Right hindlimb (tissue), 1 donor: ENCODE measurements at places on chromosomes 3 and 15.

DNA sequence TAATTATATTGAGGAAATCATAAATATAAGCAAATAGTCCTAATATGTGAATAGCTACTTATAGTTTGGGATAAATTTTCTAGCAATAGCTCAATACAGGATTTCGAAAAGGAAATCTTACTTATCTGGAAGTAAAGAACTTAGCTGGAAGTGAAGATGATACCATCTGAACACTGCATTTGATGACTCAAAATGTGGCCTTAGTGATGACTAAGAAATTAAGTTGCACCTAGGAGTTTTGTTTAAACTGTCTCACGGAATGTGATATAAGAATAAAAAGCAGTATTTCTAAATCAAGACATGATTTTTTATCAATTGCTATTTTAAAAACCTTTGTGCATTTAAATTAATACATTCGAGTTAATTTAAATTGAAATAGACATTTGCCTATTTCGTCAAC lies 91.2 kb downstream of the EOMES start:
- no peak for DNase-seq

DNA sequence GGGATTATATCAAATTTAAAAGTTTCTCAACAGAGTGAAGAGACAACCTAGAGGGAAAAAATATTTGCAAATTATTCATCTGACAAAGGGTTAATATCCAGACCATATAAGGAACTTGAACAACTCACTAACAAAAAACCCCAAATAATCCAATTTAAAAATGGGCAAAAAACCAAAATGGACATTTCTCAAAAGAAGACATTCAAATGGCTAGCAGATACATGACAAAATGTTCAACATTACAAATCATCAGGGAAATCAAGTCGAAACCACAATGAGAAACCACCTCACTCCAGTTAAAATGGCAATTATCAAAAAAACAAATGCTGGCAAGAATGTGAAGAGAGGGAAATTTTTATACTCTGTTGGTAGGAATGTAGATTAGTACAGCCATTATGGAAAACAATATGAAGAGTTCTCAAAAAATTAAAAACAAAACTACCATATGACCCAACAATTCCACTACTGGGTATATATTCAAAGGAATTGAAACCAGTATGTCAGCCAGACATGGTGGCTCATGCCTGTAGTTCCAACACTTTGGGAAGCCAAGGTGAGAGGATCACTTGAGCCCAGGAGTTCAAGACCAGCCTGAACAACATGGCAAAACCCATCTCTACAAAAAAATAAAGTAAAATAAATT lies 88.5 kb downstream of the CSNK1G1 start:
- no peak for DNase-seq

- DNase-seq: peak; percentile 56
Measured at GRCh38 chr15:29268706-29269484, 727 bp downstream of the NSMCE3 start.

DNA sequence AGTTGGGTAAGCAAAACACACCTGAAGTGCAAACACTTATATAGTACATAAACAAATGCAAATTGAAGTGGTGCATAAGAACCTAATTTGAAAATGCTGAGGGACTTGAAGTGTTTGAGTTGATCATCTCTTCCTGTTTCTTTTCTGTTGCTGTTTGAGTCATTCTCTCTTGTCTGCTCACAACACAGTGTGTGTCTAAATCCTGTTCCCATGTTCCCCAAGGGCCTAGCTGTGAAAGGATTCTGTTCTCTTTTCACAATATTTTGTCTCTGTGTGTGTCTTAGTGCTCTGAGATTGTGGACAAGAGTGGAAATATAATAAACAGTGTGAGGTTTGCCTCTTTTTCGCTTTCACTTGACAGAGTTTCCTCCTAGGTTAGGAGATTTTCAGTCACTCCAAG lies 6.1 kb downstream of the CD96 start:
- no peak for DNase-seq

GRCh38 chr15:68407886-68408881 lies 23.8 kb downstream of the ITGA11 start:
- DNase-seq: peak; percentile 8

GRCh38 chr3:167125612-167126407 lies 254.3 kb downstream of the ZBBX start:
- no peak for DNase-seq

GRCh38 chr3:24830230-24831152 lies 335.8 kb upstream of the THRB start:
- peak; percentile 51 for DNase-seq

GRCh38 chr3:36457667-36458066 lies 77.4 kb downstream of the STAC start:
- DNase-seq: no peak

GRCh38 chr3:178840586-178840985 lies 231.0 kb downstream of the ZMAT3 start:
- DNase-seq: no peak

GRCh38 chr3:114741066-114741465 lies 406.0 kb downstream of the ZBTB20 start:
- DNase-seq: no peak

GRCh38 chr3:126197854-126198584 lies 17.6 kb upstream of the ALDH1L1 start:
- DNase-seq: peak; percentile 67

DNA sequence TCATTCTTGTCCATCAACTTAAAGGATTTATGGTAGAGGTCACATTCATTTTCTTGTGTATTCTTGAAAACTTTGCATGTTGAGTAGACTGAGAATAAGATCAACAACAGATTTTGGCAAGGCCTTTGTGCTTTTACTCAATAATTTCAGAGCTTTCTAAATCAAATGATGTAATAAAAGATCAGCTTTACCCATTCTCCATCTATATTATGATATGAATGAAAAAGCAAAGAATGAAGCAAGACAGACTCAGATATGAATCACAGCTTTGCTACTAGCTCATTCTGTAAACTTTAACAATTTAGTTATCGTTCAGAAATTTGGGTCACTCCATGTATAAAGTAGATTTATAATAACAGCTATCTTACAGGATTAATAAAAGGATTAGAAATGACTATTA lies 275.8 kb upstream of the ARL6 start:
- no peak for DNase-seq

GRCh38 chr3:179149951-179150350 lies 1.8 kb downstream of the PIK3CA start:
- DNase-seq: no peak

DNA sequence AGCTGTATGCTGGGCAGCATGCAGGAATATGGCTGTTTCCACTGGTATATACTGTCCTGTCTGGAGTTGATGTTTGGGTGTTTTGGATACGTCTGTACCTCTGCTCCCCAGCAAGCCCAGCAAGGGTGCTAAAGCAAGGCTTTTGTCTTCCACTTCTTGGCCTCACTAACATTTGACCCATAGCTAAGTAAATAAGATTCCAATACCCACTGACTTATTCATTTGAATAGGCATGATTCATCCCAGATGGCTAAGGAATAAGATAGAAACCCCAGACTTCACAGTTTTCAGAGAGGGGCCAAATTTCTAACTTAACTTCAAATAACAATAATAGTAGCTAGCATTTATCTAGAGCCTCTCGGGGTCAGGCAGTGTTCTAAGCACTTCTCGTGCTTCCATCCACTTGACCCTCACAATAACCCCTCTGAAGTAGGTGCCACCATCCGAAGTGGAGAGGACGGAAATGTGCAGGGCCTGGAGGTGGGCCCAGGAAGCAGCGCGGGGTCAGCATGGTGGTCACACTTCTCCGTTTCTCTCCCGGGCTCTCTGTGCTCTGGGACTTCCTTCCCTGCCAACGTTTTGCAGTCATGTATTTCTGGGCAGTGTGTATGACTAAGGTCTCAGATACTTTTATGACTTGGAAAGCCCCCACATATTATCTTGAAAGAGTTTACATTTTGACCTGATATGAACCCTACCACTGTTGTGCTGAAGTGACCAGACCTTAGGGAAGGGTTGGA lies 39.3 kb downstream of the LRRK1 start:
- DNase-seq: no peak

GRCh38 chr15:74620636-74621545 lies 5.3 kb downstream of the CLK3 start:
- peak; percentile 56 for DNase-seq

- DNase-seq: no peak
Measured at GRCh38 chr3:128473737-128474136, 7.0 kb upstream of the DNAJB8 start.

DNA sequence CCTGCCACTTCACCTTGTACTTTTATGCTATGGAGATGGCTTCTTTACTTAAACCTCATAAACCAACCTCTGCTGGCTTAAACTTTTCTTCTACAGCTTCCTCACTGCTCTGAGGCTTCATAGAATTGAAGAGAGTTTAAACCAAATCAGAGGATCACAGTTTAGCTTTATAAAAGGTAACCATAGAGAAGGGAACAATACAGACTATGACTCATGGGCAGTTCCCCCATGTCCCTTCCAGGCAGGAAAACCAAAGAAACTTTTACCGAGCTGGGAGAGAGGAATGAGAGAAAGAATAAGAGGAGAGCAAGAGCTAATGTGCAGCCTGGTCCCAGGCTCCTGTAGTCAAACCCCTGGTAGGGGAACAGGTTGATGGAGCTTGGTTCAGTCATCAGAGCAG lies 53.9 kb upstream of the NEDD4 start:
- DNase-seq: no peak

DNA sequence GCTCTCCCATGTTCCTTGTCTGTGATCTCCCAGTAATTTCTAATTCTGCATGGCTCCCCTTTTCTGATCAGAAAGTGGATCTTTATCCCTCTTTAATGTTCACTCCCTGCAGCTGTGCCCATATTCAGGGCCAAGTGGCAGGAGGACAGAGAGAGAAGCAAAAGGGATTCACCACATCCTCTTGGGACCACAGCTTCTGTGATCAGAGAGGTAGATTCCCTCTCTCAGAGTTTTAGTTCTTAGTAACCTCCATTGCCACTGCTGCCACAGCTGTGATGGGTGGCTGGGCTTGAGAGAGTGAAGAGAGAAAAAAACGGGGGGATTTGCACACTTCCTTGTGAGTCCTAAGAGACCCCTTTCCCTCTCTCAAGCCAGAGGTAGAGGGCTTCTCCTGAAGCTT lies 49.2 kb downstream of the GLCE start:
- DNase-seq: no peak

DNA sequence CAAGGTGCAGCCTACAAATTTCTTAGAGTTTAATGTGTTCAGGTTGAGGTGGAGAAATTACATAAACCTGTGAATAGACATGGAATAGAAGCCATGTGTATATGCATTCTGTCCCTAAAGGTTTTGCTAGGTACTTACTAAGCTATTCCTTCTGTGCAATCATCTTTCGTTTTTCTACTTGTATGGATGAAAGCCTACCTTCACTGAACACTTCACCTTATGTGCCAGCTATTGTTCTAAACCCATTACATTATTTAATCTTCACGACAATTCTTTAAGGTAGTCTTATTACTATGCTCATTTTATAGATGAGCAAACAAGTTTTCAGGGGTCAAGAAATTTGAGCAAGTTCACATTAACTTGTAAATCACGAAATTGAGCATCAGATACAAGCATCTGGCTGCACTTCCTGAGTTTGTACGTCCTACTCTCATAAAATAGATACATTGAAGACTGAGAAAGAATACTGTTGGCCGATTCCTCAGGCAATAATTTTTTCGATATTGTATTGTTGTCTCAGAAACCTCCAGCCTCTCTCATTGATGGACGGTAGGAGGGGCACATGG lies 635 bp upstream of the RCN2 start:
- DNase-seq: no peak

DNA sequence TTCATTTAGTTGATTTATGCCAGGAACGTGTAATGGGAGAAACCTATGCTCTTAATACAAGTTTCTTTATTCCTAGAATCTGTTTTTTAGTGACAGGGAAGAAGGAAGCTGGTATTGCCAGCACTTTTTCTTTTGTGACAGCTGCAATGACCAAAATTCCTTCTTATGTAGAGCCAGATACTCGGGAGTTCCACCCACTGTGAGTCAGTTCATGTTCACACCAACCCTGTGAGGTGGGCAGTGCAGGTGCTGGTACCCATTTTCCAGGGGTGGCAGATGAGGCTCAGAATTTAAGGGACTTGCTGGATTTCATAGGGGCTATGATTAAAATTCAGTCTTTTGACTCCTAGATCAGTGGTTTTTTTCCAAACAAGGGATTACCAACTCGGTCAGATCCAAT lies 34.7 kb downstream of the OXNAD1 start:
- DNase-seq: no peak

DNA sequence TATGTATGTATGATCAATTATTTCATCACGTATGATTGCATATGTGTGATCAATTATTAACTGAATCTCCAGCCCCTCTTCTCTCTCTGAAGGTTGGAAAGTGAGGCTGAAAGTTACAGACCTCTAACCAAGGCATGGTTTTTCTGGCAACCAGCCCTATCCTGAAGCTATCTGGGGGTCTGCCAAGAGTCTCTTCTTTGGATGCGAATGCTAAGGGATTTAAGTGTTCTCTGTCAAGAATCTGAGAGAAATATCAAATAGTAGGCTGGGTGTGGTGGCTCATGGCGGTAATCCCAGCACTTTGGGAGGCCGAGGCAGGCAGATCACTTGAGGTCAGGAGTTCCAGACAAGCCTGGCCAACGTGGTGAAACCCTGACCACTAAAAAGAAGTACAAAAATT lies 8.1 kb downstream of the NKTR start:
- DNase-seq: peak; percentile 35

DNA sequence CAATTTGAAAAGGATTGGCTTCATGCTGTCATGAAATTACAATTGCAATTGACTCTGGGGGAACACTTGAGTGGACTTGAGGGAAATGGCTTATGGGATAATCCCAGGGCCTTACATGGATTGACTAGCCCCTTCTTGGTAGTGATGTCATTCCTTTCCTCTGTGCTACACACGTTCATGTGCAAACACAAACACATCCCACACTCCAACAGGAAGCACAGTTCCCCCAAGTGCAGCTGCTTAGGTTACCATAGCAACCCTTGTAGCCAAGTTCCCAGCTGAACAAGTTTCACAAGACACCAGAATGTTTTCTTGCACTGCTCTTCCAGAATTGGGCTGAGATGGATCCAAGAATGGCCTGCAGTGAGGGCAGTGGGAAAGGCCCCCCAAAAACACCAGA lies 217.0 kb downstream of the ZNF621 start:
- peak; percentile 83 for DNase-seq

DNA sequence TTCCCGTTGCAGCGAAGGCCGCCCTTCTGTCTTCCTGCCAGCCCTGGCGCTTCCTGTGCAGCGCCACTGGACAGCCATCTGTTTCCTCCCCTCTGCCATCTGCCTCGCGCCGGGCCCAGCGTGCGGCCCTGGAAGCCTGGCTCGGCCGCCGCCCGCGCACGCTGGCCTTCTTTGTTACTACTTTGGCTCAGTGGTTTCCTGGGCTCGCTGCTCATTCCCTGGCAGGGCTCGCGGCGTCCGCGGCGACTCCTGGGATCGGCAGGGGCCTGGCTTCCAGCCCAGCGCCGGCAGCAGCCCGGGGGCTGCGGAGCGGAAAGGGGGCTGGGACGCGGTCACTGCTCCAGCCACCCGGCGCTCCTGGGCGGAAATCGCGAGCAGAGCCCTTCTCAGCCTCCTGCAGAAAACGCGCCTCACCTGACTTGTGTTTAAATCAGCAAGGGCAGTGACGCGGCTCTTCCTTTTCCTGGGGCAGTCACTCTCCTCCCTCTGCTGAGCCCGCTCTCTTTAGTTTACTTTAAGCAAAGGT lies 10.0 kb downstream of the CMTM7 start:
- peak; percentile 86 for DNase-seq

- DNase-seq: no peak
Measured at GRCh38 chr15:53520996-53521395, 238.5 kb downstream of the WDR72 start.
